Activated naive CD4-positive, alpha-beta T cell treated with anti-CD3 and anti-CD28 coated beads, Interleukin-2, amount 50 U/mL, for 72 hours (primary cell): ENCODE measurements at places on chromosomes 3 and 15.

GRCh38 chr3:128236657-128237056 lies 83.4 kb downstream of the EEFSEC start:
- DNase-seq = no peak

- no peak for DNase-seq
Observed at GRCh38 chr3:176919836-176920765, 277.2 kb downstream of the TBL1XR1 start.

DNA sequence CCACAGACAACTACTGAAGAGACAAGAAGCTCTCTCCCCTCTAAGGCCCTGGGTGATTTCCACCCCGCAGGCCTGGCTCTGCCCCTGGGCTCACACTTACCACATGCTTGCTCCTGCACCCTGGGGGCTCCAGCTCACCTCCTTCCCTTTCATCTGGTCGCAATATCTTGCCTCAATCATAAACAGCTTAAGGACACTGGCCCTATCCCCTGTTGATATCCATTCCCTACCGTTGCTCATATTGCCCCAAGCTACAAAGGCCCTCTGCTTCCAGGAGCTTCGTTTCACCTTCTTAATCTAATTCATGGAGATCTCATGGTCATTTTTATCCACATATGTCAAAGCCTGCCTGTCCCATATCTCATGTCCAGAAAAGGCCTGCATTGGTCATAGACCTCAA lies 46.0 kb upstream of the TSEN2 start:
- no peak for DNase-seq

- no peak for DNase-seq
Observed at GRCh38 chr3:12758025-12758781, 856 bp downstream of the TMEM40 start.

- no peak for DNase-seq
Observed at GRCh38 chr15:86706813-86707212, 627.1 kb downstream of the AGBL1 start.

- DNase-seq = no peak
Observed at GRCh38 chr15:63491116-63491827, 13.1 kb upstream of the USP3 start.

DNA sequence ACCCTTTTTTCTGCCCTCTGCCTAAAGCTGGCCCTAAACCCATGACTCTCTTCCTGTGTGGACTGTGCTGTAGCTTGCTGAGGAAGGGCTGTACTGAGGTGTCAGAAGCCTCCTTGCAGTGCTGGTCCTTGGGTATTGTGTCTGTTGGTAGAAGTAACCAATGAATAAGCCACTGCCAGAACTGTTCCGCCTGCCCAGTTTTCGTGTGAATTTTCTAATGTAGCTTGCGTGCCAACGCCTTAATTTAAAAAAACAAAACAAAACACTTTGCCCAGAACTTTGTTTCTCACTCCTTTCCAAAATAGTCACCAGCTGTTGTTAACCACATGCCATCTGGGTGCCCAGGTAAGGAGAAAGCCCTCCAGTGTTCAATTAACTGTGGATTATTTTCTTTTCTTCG lies 101.9 kb downstream of the KLHL25 start:
- no peak for DNase-seq

DNA sequence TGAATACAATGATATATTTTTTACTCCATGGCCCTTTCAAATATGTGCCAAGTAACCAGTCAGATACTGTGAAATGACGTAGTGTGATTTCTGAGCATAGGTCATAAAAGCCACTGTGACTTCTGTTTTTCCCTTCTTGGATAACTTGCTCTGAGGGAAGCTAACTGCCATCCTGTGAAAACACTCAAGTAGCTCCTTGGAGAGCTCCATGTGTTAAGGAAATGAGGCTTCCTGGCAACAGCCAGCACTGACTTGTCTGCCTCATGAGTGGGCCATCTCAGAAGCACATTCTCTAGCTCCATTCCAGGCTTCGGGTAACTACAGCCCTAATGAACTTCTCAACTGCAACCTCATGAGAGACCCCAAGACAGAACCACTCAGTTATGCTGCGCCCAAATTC lies 9.5 kb upstream of the CCDC80 start:
- no peak for DNase-seq

DNA sequence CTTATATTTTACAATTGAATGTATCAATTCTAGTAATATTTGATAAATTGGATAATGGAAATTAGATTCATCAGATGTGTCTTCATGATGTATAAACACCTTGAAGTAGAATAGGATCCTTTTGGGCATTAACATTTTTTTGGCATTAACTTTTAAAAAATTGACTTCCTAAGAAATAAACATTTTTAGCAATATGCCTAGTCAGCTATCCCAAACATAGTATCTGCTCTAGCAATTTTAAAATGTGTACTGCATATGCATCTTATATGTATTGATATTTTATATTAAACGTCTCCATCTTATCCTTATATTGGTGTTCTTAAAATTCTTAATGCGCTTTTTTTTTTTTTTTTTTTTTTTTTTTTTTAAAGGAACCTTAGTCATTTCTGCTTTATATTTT lies 8.5 kb downstream of the CCNDBP1 start:
- DNase-seq = no peak

DNA sequence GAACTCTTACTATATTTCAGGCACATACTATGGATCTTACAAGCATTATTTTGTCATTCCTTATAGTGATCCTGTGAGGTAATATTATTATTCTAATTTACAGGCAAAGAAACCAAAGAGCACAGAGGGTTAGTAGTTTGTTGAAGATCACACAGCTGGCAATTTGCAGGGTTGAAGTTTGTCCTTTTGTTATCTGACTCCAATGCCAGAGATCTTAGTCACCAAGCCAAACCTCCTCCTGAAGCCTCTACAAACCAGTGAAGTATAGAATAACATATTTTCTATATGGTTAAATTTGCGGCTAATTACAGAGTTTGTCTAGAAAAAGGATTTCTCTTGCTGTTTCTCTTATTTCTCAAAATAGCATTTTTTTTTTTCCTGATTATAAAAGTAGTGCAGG lies 11.2 kb downstream of the ISLR2 start:
- DNase-seq = no peak

DNA sequence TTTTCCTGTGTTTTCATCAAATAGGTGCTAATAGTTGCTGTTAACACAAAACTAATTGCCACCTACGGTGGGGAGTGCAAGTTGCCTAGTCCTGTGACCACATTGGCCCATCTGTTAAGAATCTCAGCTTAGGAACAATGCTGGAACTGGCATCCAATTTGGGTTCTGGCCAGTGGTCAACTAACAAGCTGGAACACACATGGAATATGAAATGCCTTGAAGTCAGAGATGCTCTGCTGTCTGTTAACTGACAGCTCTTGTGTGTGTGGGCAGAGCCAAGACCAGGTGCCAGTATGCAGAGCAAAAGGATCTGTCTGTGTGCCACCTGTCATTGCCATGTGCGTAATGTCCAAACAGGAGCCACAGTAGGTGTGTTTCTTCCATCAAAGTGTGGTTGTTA lies 460.8 kb downstream of the ROBO2 start:
- no peak for DNase-seq

DNA sequence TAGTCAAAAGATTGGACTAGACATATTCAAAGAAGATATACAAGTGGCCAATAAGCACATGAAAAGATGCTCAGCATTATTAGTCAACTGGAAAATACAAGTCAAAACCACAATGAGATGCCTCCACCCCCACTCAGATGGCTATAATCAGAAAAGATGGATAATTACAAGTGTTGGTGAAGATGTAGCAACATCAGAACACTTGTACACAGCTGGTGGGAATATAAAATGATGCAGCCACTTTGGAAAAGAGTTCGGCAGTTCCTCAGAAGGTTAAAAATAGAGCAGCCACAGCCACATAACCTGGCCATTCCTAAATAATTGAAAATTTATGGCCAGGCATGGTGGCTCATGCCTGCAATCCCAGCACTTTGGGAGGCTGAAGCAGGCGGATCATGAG lies 38.4 kb downstream of the HEG1 start:
- DNase-seq = no peak

- DNase-seq = no peak
Observed at GRCh38 chr15:46618984-46619383, 984.2 kb downstream of the SQOR start.

DNA sequence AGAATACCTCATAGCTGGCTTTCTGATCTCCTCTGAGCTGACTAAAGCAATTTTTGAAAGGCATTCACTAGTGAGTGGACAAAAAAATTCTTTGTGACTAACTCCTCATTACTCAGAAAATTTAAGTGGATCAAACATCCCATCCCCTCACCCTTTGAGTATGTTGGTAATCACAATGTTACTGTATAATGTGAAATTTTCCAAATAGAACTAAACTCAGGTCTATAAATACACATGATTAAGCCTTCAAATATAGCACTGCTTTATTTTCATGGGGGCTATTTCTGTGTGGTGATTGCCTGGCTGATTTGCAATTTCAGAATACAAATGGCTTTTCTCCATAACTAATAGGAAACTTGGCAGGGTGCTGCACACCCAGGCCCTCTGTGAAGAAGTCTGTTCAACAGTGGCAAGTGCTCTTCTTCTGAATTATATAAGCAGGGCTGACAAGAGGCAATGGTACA lies 45.9 kb upstream of the ACTC1 start:
- DNase-seq = no peak
